ENCODE measurements at places on chromosomes 2 and 18.

DNA sequence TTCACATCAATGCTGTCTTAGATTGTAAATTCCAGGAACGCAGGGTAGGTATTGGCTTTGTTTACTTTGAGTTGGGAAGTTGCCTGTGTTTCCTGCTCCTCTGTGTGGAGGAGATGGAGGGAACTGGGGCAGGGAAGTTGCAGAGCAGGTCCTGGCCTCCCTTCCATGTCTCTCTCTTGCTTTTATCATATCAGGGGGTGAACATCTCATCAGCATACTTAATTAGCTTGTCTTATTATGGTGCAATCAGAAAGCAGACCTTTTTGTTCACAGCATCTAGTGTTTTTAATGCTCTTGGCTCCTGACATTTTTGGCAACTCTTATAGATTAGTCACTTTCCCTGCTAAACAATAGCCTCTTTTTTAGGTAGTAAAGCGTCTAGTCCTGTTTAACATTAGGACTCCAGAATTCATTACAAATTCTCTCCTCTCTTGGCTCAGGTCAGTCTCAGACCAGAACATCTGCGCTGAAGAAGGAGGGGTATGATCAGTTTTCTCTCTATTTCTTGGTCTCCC, 11.5 kb upstream of the DIPK1C start:
- no peak for DNase-seq

- DNase-seq = no peak
Observed at GRCh38 chr18:3485153-3486149, 35.5 kb downstream of the TGIF1 start.

DNA sequence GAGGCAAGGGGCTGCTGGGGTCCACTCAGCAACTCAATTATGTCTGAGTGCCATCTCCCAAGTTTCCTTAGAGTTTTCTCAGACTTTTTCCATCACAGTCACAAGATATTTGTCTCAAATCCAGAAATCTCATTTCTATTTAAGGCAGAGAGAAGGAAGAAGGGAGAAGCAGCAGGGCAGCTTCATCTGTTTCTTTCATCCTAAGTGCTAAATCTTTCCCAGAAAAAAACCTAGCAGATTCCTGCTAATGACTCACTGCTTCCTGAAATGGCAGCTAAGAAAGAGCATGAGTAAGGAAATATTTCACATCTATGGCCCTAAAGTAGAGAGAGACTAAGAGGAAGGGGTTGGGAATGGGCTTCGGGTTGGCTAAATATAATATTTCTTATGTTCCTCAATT, 88.0 kb downstream of the KYNU start:
- DNase-seq = no peak

DNA sequence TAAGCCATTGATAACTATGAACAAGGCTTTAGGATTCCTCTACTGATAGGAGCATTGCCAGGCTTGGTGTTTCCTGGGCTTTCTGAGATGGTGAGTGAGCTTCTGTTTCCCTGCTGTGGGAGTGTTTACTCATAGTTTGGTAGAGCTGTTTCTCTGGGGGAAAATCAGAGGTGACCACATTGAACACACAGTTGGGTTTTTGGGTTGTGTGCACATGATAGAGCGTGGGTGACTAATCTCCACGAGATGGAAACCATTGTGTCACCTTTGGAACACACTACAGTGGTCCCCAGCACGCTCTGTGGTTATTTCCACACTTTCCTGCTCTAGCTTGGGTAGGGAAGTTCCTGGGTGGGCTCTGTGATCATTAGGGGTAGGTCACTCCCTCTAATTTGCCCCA, 5.4 kb downstream of the IL1R1 start:
- no peak for DNase-seq

GRCh38 chr2:112646791-112647689, 1.3 kb downstream of the SLC20A1 start:
- no peak for DNase-seq

GRCh38 chr2:206217166-206217565, 57.3 kb upstream of the ZDBF2 start:
- DNase-seq = no peak

- no peak for DNase-seq
Observed at GRCh38 chr2:134611316-134611715, 107.5 kb downstream of the TMEM163 start.

GRCh38 chr18:57737400-57738060, 65.6 kb downstream of the ATP8B1 start:
- peak; percentile 87 for DNase-seq

- DNase-seq = no peak
Observed at GRCh38 chr2:147488472-147488871, 356.4 kb upstream of the ACVR2A start.

DNA sequence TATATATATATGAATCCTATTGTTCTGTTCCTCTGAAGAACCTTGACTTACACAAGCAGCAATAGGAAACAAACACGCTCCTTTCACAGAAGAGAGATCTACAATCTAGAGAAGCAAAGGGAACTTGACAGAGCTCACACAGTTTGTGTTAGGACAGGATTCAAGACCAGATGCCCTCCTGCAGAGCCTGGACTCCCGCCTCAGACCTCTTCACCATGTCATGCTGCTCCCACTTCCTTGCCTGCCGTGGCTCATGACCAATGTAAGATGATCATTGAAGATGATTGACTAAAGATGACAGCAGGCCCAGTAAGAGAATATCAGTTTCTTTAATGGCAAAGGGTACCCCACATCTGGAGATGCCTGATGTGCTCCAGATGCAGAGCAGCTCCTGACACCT, 111.2 kb upstream of the AGAP1 start:
- no peak for DNase-seq

DNA sequence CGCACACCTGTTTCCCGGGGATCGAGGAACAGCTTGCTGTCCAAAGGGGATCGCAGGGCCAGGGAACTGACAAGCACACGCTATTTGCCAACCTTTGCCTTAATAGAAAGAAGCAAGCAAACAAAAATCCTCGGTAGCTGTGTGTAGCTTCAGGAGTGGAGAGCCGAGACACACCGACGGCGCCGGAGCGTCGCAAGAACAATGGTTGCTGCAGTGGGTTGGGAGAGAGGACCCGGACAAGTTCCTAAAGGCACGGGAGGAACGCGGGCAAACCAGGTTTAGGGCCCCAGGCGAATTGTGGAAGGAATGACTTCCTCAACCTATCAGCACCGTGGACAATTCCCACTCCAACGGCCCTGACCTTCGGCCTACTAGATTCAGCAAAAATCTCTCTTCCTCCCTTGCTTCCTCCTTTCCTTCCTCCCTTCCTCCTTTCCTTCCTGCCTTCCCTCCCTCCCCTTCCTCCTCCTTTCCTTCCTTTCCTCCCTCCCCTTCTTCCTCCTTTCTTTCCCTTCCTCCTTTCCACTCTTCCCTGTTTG, 4.9 kb upstream of the NEUROD1 start:
- DNase-seq = peak; percentile 40

- no peak for DNase-seq
Observed at GRCh38 chr2:204473224-204473623, 72.1 kb upstream of the PARD3B start.

- no peak for DNase-seq
Observed at GRCh38 chr2:228956701-228957474, 314.2 kb downstream of the PID1 start.

DNA sequence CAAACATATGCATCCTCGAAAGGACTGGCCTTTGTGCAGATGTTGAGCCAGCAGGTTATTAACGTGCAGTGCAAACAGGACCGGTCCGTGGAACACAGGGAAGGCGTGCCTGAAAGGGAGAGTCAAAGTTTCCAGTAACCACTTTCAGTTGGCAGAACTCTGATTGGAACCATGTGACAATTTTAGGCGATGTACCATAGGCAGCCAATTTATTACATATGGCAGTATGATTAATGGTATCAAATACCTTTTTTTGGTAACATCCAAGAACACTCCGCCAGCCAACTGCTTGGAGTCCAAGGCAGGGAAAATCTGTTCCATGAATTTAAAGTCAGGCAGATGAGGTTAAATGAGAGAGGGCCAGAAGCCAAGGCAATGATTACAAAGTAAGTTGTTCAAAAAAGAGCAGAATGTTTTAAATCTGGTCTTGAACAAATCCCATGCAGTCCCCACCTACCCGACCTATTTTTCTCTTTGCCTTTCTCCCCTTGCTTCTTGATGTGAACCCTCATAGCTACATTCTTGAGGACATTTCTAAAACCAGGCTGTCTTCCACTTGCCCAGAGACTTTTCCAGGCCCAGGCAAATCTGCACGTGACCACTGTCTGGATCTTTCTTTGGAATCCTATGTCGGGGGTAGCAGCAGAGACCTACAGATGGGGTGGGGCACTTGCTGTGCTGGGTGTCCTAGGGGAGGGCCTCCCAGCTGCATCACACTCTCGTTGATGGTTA, 351.7 kb downstream of the HRH4 start:
- no peak for DNase-seq

DNA sequence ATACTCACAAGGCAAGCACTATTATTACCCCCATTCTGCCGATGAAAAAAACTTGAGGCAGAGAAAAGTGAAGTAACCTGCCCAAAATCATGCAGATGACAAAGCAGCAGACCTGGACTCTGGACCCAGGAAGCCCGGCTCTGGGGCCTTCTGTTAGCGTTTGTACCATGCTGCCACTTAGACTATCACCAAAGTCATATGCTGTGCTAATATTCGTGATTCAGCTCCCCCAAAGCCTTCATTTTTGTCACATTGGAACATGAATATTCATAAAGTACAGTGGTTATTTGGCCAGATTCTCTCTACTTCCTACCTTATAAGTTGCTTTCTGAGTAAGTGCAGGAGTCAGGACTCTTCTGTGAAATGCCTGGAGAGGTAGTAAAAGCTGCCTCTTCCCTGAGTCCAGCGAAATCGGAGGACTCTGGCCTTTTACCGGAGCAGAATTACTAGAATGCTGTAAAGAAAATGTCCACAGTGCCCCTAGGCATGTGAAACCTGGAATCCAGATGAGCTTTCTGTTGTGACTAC, 86.7 kb downstream of the FTCDNL1 start:
- no peak for DNase-seq

DNA sequence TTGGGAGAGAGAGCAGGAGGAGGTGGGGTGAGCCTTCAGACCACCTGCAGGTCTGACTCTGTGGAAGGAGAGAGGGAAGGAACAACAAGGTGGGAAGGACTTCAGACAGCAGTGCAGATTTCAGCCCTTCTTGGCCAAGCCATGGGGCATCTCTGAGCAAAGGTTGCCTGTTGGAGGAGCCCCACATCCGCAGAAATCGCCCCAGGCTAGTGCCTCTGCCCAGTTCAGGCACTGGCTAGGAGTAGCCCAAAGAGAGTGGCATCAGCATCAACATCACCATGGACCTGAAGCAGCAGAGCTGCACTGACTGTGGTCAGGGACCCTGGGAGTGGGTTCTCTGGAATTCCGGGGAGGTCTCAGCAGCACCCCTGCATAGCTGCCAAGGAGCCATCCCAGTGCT, 10.2 kb downstream of the GPR55 start:
- DNase-seq = no peak

GRCh38 chr2:19292007-19292406, 66.4 kb downstream of the OSR1 start:
- DNase-seq = no peak

- DNase-seq = no peak
Observed at GRCh38 chr2:11554399-11554716, 20.5 kb downstream of the GREB1 start.

DNA sequence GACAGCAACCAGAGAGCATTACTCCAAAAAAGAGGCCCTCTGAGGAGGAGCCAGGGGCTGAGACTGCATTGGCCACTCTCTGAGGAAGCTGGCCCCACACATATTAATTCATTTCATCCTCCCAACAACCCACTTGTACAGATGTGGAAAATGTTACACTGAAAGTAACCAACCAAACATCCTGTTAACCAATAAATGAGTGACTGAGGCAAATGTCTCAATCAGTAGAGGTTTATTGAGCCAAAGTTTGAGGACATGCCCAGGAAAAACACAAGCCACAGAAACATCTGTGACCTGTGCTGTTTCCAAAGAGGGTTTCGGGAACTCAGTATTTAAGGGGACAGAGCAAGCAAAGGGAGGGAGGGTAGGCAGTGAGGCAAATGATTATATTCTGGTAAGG, 53.0 kb downstream of the SKA1 start:
- no peak for DNase-seq

DNA sequence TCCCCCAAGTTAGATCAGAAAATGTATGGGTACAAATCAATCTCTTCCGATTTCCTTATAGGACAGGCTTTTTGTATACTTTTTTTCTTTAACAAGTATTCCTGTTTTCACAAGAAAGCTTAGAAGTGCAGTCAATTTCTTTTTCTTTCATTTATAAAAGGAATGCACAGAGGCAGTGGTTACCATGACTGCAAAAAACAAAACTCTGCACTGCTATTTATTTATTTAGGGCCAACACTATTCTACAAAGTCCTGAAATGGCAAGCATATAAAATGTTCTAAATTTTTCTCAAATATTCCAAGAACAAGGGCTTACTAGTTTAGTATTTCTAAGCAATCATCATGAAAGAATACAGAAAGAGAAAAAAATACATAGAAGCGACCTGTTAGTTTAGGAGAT, 22.2 kb downstream of the ATAD2B start:
- no peak for DNase-seq

- no peak for DNase-seq
Observed at GRCh38 chr2:59806486-59806885, 747.0 kb downstream of the BCL11A start.

DNA sequence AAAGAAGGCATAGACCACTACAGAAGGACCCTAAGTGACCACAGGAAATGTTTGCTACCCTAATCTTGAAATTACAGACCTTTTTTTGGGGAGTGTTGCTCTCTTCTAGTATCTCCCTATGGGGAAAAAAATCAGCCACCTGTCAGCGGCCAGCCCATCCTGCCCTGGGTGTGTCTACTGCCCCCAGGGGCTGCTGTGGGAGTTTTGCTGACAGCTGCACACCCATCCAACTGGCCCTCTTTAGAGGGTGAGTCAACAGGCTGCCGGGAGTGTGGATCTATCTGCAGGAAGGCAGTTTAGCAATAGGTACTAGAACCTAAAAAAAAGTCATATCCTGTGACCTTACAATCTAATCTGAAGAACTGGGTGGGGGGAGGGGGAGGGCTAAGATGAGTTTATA, 796 bp upstream of the DYSF start:
- DNase-seq = peak; percentile 71

DNA sequence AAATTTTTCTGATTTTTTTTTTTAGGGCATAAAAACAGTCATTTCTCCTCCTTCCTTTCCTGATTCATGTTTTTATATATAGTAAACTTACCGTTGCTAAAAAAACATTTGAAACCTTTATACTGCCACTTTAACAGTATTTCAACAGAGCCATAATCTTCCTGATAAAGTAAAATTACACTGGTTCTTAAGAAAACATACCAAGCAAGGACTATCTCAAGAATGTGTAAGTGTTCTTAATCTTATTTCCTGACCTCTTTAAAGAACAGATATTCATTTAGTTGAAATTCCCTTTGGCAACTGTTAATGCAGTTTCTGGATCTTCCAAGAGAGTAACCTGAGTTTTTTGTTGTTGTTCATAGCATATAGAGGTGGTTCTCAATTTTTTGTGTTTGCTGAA, 26.6 kb upstream of the COLEC12 start:
- DNase-seq = no peak
